ENCODE measurements at places on chromosomes 3 and 15.

DNA sequence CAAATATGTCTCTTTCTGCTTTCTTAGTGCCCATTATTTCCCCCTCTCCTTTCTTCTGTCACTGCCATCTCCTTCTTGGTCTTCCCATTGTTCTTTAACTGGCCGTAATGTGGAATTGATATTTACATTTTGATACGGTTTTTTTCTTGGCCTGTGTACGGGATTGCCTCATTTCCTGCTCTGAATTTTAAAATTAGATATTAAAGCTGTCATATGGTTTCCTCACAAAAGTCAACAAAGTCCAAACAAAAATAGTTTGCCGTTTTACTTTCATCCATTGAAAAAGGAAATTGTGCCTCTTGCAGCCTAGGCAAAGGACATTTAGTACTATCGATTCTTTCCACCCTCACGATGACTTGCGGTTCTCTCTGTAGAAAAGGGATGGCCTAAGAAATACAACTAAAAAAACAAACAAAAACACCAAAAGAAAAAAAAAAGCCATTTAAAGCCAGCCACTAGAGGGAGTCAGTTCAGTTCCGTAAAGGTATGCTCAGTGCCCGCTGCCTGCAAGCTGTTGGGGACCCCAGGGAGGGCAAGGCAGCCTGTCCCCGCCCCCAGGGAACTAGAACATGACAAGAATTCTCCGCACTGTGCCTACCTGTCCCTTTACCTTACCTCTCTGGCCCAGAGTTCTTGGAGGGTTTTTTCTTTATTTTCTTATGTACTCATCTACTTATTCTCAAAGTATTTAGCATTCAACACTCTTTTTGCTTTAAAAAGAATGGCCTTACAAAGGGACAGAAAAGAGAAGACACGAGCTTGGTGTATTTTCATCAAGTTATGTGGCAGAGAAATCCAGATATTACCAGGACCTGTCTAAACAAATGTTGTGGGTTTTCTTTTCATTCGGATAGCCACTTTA, 30.0 kb upstream of the NR2E3 start:
- DNase-seq = peak; percentile 64

DNA sequence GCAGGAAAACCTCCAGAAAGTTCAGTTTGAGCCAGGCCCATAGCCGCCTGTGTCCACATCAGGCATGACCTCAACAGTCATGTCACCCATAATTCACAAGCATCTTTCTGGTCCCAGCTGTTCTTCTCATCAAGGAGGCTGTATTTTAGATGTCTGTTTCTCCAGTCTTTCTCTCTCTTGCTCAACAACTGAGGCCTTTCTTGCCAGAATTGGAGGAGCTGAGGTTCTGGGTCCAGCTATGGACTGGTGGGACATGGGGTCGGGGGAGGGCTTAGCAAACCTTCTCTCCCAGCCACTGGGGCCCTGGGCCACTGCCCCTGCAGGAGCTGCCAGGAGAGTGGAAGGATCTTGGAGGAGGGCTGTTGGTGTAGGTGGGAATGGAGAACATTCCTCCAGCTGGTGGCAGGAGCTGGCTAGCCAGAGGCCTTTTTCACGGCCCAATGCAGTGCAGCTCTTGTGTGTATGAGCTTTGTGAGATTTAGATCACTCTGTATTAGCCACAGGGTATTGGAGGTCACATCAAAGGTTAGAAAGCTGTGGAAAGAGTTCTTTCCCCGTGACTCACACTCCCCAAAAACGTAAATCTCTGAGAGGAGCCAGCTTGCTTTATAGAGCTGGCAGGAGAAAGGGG, 23.5 kb downstream of the MAGEF1 start:
- DNase-seq = no peak

- DNase-seq = no peak
These were observed 513 bp downstream of the CLASP2 start for GRCh38 chr3:33717616-33717865.

DNA sequence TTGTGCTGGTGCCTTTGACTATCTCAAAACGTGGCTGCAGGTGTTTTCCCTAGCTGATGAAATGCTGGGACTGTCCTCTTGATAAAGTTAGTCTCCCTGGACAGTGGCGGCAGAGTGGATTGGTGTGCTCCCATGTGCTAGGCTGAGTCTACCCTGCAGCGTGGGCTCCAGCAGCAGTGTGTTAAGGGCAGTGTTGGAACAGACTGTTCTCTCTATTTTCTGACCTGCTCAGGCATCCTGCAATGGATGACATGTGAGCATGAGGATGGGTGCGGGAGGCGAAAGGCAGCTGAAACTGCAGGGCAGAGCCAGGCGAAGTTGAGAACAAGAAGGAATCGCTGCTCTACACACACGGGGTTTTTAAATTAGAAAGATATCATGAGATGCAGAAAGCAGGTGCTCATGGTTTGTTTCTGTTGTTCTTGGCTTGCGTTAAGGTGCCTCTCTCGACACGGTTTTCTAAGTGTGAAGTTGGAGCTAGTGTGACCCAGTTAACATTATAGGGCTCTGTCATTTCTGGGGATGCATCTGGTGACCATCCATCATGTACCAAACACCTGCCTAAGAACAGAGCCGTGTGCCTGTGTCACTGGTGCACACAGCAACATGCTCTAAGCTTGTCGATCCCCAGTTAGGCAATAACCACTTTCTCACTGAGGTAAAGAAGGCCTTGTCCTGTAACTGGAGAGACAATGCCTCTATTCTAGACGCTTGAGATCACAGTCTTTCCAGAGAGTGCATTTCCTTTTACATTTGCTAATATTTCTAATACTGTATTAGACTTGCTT, 44.3 kb downstream of the SLCO3A1 start:
- DNase-seq = no peak

GRCh38 chr15:25766417-25766816, 96.7 kb downstream of the ATP10A start:
- no peak for DNase-seq

GRCh38 chr15:75872403-75872990, 29.2 kb downstream of the UBE2Q2 start:
- no peak for DNase-seq

DNA sequence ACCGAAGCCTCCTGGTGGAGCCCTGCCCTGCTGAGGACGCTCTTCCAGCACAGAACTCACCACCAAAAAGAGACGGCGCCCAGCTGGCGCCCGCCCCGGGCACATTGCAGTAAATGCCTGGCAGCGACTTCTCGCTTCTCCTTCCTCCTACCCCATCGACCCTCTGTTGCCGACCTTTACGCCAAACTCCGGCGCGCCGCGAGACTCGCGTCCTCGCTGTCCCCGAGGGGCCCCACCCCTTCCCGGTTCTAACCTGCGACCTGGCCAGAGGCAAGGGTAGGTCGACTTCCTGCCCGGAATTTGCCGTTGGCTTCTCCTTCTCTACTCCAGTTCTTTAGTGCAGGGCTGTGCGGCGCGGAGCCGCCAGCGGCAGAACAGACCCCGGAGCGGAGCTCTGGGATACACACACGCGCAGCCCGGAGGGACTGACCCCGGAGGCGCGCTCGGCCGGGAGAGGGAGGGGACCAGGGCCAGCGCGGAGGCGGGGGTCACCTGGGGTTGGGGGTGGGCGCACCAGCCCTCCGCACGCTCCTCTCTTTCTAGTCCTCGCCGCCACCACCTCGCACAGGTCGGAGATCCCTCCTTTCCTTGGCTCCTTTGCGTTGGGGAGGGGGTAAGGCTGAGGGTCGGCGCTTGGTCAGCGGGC, 226.6 kb upstream of the AZI2 start:
- no peak for DNase-seq

GRCh38 chr15:26157081-26157480, 294.0 kb upstream of the ATP10A start:
- DNase-seq = peak; percentile 56

DNA sequence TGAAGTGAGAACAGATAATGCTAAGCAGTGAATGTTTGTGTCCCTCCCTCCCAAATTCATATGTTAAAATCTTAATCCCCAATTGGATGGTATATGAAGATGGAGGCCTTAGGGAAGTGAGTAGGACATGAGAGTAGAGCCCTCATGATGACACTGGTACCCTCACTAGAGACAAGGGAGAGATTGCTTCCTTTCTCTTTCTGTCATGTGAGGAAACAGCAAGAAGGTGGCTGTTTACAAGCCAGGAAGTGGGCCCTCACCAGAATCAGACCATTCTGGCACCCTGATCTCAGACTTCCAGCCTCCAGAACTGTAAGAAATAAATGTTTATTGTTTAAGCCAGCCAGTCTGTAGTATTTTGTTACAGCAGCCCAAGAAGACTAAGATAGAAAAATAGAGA, 209.5 kb downstream of the SATB1 start:
- DNase-seq = no peak

- no peak for DNase-seq
These were observed 19.2 kb upstream of the MUSTN1 start for GRCh38 chr3:52854013-52854412.

DNA sequence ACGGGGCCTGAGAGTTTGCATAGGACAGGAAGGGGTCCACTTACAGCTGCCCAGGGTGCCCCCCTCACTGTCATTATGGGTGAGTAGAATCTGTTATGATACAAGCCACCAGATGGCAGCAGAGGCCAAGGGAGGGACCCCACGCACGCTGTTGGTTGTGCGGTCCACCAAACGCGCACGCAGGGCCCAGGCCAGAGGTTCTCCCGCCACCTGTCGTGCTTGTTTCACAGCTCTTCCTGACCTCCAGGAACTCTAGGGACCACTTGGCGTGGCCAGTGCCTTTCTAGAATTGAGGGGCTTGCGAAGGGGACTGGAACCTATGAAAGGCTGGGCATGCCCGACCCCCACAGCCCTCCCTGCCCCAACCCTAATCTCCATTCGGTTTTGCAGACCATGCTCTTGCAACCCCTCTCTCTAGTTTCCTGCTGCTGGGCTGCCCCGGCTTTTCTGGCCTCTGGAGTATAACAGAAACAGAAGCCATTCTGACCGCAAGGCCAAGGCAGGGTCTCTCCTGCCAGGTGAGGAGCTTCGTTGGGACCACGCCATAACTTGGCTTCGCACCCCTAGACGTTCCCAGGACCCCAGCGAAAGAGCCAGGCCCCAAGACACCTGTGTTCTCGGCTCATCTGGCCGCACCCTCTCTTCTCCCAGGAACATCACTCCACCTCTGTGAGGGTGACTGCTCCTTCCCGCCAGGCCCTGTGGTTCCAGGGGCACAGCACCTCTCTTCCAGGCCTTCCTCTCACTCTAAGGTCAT, 46.0 kb downstream of the ALDH1L1 start:
- peak; percentile 70 for DNase-seq

DNA sequence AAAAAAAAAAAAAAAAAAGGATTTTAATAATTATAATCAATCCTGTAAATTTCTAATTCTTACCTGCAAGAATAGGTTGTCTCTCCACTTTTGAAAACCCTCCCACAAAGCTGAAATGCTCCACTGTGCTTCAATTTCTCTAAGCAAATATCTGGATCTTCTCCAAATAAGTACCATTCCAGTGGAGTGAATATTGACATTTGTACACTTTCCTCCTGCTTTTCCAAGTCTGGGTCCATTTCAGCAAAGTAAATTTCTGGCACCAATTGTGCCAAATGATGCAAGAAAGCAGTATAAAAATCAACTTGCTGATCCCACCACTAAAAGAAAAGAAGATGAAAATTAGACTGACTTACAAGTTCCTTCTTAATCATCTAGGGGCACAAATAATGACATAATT, 19.9 kb downstream of the UBR1 start:
- DNase-seq = no peak

GRCh38 chr3:133644768-133645167, 17.0 kb downstream of the TOPBP1 start:
- no peak for DNase-seq

DNA sequence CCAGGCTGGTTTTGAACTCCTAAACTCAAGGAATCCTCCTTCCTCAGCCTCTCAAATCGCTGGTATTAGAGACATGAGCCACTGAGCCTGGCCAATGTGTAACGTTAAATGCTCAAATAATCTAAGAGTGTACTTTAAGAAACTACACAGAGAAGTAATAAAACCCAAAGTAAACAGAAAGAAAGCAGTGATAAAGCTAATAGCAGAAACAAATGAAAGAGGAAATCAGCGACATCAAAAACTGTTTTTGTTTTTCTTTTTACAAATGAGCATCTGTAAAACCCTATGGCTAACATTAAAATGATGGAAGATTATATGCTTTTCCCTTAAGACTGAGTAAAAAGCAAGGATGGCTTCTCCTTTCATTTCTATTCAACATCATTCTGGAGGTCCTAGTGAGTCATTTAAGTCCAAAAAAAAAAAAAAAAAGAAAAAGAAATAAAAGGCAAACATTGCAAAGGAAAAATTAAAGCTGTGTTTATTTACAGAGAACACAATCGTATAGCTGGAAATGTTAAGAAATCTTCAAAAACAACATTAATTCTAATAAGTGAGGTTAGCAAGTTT, 36.8 kb upstream of the FNDC3B start:
- no peak for DNase-seq

DNA sequence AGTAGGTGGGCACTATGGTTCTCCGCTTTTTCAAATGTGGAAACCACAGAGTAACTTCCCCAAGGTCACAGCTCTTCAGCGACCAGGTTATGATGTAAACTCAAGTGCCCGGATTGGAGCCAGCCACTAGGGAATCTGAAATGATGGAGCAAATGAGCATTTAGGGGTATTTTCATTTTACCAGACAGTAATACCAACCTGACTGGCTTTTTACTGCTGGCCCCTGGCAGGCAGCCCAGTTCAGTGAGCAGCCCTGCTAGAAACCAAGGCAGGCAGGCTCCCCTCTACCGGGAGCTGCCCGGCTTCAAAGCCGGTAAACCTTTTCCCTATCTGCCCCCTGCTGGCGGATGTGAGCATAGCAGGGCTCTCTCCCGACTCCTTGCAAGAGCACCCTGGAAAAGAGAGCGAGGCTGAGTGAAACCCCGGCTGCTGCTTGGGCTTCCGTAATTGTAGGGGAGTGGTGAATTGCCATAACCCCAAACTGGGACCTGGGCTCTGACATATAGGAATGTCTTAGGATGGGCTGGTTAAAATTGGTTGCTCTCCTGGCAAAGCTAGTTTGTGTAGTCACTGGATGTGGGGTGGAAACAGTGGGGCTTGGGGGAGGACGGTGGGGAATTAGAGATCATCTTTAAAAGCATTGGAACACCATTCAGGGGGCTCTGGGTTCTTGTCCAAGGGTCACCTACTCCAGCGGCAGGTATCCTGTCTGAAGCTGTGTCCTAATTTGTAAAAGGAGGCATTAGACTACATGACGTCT, 98.0 kb upstream of the TNFAIP8L3 start:
- DNase-seq = peak; percentile 70

- no peak for DNase-seq
These were observed 125.8 kb upstream of the MRPS22 start for GRCh38 chr3:139218046-139218445.

DNA sequence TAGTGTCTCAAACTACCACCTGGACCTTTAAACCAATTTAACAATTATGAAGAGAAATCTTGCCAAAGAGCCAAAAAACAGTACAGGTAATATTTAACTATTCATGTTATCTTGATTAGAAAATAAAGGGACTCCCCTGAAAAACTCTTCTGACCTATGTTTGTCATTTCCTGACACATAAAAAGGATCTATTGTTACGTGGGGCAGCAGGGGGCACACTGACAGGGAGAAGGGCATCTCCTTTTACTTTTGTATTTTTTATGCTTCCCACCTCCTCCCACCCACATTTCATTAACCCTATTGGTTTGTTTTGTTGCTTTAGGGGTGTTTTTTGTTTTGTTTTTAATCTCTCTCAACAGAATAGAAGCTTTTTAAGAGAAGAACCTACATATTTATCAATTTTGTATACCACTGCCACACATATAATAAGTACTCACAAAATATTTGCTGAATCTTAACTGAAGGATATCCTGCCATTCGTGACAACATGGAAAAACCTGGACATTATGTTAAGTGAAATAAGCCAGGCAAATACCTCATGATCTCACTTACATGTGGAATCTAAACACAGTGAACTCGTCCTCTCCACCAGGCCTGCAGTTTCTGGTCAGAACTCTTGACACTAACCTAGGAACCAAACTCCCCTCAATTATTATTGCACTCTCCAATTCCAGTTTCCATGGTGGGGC, 17.7 kb downstream of the STAG1 start:
- no peak for DNase-seq

- no peak for DNase-seq
These were observed 7.0 kb downstream of the GNAI2 start for GRCh38 chr3:50242851-50243542.

Measured in cerebellar cortex (tissue), 1 donor.